Left forelimb (tissue), 1 donor: ENCODE measurements at places on chromosomes 13 and 19.
A peak's percentile ranks its signal among the peaks of the same experiment; 100 is the strongest.

DNA sequence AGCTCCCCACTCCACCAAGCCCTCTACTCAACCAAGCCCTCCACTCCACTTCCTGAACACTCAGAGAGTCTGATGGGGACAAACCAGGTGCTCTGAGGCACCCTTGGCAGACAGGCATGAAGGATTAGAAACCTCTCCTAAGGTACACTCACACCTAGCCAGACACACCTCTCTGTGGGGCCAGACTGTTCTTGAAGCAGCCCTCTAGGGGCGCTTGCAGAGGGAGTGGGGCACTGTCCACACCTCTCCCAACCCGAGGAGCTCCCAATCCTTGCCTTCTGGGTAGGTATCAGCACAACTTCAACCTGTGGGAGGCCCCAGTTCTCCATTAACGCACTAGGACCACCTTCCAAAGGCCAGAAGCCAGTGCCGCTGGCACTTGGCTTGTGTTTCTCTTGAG is 108.7 kb upstream of the VSTM2B start:
- no peak for DNase-seq

- DNase-seq: no peak
Measured at GRCh38 chr13:40342461-40342860, 324.0 kb downstream of the FOXO1 start.

DNA sequence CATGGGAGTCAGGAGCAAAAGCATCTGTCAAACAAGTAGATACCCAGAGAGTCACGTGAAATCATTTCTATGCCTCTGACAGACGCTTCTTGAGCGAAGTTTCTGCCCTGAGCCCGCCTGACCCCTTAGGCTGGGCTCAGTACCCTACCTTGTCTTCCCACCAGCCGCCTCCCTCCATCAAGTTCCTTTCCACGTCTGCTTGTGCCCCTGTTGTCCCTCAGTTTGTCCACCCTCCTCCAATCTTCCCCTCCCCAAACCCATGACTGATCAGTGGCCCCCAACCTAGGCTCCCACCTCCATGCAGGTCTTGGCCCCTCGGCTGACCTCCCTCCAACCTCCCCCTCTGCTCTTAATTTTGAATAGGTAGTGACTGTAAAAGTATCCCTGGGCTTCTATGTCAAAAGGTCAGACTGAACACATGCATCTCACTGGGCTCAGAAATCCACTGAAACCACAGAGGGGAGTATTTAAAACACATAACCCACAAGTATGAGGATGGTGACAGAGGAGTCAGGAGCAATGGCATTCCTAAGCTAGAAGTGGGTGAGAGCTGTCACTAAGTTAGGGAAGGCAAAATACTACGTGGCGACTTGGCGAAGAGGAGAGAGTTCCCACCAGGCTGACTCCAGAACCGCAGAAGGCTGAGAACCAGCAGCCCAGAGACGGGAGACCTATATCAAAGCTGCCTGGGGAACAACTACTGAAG is 1.7 kb upstream of the ZNF446 start:
- DNase-seq: no peak

- no peak for DNase-seq
Measured at GRCh38 chr19:55209693-55210472, 582 bp upstream of the PTPRH start.

DNA sequence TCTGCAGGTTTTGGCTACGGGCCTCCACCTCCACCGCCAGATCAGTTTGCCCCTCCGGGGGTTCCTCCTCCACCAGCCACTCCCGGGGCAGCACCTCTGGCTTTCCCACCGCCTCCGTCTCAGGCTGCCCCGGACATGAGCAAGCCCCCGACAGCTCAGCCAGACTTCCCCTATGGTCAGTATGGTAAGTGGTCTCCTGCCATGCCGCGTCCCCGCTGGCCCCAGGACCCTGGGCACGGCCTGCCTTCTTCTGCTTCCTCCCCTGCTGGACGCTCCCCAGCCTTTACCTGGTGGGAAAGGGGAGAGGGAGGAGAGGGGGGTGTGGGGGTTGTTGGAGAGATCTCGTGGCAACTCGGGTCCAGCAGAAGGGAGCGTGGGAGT is 5.7 kb upstream of the RPS15 start:
- DNase-seq: no peak

- DNase-seq: no peak
Measured at GRCh38 chr19:558770-559439, 13.5 kb upstream of the BSG start.

DNA sequence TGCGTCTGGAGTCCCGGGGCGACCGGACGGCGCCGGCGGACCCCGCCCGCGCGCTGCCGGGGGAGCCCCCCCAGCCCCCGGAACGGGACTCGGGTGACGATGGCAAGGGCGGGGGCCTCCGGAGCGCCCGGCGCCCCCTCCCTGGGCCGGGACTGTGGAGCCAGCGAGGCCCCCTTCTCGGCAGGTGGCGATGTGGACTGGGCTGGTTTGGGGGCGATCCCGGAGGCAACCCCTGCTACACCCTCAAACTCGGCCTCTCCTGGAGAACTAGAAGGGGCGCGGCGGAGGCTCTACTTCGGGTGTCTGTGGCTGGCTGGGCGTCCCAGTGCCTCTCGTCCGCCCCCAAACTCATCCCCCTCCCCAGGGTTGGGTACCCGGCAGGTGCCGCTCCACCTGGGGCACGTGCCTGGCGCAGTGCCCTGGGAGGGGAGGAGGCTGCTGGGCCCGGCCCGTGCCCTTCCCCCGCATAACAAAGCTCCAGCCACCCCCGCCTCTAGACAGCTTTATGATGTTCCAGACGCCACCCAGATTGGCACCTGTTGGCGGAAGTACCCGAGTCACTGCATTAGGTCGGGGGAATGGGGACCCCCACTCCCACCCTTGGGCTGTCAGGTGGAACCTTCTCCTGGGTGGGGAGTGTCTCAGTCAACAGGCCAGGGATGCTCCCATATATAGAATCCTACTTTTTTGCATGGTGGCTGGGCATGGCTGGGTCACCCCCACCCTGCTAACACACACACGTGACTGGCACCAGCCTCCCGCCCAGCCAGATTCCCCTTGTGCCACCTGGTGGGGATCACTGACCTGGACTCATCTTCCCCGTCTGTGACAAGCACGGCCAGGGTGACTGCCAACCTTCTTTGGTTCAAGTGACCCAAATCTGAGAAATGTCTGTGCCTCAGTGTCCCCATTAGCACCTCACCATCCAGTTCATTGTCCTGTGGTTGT is 722 bp downstream of the PKN1 start:
- peak; percentile 65 for DNase-seq

- no peak for DNase-seq
Measured at GRCh38 chr13:74153316-74153715, 19.1 kb upstream of the KLF12 start.

DNA sequence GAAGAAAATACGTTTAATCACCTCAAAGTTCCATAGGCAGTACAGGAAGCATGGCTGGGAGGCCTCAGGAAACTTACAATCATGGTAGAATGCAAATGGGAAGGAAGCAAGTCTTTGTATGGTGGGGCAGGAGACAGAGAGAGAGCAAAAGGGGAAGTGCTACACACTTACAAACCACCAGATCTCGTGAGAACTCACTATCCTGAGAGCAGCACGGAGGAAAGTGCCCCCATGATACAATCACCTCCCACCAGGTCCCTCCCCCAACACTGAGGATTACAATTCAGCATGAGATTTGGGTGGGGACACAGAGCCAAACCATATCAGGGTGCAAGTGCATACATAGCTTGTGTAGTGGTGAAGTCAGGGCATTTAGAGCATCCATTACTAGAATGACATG is 92.3 kb upstream of the ANKRD10 start:
- no peak for DNase-seq
